Kidney (tissue), 22 donors: ENCODE measurements at places on chromosomes 16 and 17. TPM values are rescaled to one million over a fixed set of nuclear protein-coding genes. Genes with fewer than 3 reads are reported as not detected.

HIC1 gene
- 2.7 TPM for polyA plus RNA-seq

EVPLL gene
- polyA plus RNA-seq: 0.82 TPM

NAGLU gene
- 52.7 TPM for polyA plus RNA-seq

NPIPA2 gene
- polyA plus RNA-seq: not detected

ABHD15 gene
- 8.9 TPM for polyA plus RNA-seq

HOXB7 gene
- 49.6 TPM for polyA plus RNA-seq

GPRC5C gene
- 242 TPM for polyA plus RNA-seq

KIF18B gene
- polyA plus RNA-seq: not detected

BCL7C gene
- 77.9 TPM for polyA plus RNA-seq

CDK5RAP3 gene
- polyA plus RNA-seq: 140 TPM
